ENCODE measurements at places on chromosomes 4 and X.

DNA sequence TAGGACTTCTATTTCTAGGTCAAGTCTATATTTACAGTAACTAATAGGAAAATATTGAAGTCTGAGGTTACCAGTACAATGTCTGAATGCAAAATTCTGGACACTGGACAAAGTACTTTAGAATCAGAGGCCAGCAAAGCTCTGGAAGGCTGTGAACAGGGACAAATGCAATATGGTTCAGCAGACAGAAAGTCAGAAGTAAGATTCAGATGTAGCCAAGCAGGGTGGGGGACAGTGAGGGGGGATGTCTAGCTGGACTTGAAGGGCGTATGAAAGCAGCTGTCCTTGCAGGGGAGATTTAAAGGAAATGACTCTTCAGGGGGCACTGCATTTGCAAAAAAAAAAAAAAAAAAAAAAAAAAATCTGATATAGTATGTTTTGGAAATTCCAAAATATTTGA lies 2.9 kb downstream of the SORBS2 start:
- DNase-seq: no peak

DNA sequence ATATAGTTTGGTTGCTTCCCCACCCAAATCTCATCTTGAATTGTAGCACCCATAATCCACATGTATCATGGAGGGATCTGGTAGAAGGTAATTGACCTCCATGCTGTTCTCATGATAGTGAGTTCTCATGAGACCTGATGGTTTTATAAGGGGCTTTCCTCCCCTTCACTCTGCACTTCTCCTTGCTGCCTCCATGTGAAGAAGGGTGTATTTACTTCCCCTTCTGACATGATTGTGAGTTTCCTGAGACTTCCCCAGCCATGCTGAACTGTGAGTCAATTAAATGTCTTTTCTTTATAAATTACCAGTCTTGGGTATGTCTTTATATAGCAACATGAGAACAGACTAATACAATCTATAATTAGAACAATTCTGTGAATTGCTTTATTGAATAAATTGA lies 11.9 kb upstream of the DCAF4L1 start:
- DNase-seq: no peak

DNA sequence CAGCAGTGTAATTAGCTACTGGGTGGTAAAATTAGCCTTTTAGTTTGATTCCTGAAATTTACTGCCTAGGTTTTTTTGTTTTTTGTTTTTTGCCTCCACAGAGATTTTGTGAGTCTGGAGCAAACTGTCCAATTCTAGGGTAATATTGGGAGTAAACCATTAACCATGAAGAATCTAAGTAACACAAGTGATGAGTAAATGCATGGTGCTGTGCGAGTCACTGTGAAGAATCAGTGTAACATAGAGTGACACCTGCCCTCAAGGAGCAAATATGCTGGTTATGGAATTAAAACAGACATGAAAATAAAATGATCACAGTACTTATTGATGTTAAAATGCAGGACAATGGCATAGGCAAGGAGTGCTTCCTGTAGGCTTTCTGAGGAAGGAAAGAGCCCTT lies 60.1 kb downstream of the LRP2BP start:
- DNase-seq: no peak

DNA sequence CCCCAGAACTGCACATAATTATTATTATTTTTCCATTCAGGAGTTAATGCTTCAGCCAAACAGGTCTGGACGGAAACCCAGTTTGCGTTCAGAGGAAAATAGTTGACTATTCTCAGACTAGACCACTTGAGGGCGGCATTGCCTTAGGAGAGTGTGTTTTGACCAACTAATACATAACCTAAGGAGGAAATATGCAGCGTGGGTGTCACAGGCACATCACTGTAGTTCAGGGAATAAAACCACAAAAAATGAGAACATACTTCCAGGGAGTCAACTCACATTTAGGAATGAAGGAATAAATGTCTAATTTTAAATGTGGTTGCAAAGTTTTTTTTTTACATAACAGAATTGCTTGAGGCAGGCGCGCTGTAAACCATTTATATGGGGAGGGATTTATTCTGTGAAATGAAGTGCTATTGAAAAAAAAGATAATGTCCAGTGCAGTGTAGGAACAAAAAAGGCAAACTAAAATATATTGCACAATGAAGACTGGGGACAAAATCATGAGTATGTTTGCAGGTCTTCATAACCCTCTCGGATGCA lies 93.3 kb downstream of the SYNPO2 start:
- DNase-seq: no peak

DNA sequence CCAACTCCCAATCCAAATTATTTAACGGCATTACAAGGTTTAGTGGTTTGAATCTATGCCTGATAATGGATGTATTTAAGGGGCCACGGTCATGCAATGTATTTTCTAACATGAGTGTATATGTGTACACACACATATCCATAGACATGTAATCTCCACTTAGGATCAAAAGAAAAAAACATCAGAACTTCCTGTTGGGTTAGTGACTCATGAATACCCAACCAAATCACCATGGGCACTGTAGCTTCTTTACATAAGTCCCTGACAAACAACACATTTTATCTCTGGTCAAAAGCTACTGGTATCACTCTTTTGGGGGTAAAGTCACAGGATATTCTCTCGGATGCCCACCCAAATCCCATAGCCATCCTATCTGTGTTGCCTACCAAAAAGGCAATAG lies 36.5 kb upstream of the TFDP3 start:
- no peak for DNase-seq

GRCh38 chrX:133859860-133860259 lies 125.5 kb downstream of the GPC3 start:
- no peak for DNase-seq

GRCh38 chrX:24242649-24243175 lies 71.2 kb downstream of the SUPT20HL2 start:
- DNase-seq: no peak

GRCh38 chr4:8195841-8196458 lies 3.1 kb upstream of the SH3TC1 start:
- no peak for DNase-seq

DNA sequence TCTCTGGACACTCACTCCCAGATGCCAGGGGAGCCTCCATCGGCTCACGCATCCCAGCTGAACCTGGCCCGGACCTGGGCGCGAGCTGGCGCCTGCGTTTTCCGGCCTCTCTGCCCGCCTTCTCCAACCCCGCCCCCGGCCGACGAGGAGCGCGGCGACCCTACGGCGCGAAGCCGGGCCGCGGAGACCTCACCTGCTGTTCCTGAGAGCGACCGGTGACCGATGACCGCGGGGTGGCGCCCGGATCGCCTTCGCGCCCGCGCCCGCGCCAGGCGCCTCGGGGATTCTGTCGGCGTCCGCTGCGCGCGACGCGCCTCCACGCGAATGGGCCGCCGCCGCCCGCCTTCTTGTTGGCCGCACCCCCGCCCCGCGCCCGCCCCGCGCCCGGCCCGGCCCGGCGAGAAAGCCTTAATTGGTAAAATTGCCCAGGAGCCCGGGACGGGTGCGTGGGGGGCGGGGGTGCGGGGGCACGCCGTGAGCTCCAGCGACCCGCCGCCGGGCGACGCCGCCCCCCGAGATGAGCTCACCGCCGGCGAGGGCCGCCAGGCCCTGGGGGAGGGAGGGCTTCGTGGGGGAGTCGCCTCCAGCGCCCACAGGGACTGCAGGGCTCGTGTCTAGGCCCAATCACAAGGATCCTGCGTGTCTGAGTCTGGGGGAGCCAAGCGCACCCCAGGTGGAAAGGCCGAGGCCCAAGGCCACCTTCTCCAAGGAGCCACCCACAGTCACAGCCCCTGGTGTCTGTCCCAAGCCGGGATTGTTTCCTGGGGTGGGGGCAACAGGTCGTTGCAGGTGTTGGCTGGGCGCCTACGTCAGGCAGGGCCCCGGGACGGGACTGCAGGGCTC lies at the start of gene FLNA:
TSS of gene FLNA (minus strand) at position 322 of the 843 bp plus-strand sequence. CDS start 3,389 bp downstream, outside the sequence.
- DNase-seq: no peak

DNA sequence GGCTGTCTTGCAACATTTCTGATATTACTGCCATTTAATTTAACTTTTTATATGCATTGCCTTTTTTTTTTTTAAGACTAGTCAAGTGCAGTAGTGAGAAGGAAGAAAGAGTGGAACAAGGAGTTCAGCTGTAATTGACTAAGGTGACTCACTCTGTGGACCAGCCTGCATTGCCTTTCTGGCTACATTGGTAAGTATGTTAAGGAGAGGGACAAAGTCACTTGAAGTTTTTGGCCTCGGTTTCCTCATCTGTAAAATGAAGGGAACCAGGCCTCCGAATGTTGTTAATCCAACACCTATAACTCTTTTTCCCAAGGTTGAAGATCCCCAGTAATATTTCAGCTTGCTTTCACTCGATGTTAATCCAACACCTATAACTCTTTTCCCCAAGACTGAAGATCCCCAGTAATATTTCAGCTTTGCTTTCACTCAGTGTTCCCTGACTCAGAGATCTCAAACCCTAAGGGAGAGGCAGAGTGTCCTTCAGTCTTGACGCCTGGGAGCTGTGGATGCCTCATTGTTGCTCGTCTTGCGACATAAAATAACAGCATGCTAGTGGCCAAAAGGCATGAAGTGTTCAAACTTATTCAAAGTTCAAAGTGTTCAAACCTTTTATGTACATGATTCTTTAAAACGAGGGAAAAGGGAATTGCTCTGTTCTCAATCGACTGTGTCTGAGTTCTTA lies 102.0 kb downstream of the SORBS2 start:
- DNase-seq: no peak

DNA sequence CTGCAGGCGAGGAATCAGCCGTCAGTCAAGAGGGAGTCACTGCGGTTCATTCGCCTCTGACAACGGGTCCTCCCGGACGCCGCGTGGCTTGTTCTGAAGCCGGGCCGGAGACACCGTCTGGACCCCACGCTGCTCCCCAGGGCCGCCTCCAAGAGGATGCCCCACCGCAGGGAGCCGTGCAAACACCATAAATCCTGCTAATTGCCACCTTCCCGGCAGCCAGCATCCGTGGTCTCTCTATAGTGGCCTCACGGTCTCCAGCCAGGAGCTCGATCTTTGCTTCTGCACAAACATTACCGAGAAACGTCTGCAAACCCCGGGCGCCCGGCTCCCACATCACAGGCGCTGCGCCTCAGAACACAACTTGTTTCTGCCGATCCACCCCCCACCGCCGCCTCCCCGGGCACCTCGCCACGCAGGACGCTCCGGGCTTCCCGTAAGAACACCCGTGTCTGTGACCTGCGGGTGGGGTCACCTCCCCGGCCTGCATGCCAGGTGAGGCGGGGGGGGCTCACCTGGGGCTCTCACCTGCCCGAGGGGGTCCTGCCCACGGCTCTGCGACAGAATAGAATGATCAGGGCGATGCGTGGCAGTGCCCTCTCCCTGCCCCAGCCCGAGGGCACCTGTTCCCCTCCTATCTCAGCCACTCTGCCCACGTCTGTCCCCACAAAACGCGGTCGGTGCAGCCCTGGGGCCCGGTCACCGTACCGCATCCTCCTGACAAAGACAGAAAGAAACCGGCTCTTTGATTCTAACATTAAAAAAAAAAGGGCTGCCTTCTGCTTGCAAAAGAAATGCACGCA lies 32.4 kb upstream of the PPP2R3B start:
- no peak for DNase-seq

GRCh38 chr4:16900325-16900724 lies 1.9 kb upstream of the LDB2 start:
- no peak for DNase-seq

- no peak for DNase-seq
These were observed 27.3 kb upstream of the GPRASP2 start for GRCh38 chrX:102684772-102685520.

GRCh38 chrX:49878128-49878833 lies 1.0 kb upstream of the USP27X start:
- DNase-seq: no peak

GRCh38 chr4:163331629-163332376 lies 593 bp downstream of the NPY1R start:
- DNase-seq: no peak

GRCh38 chrX:79081895-79082512 lies 62.5 kb upstream of the GPR174 start:
- DNase-seq: no peak

GRCh38 chrX:154028502-154029184 lies 8.9 kb upstream of the IRAK1 start:
- DNase-seq: no peak

DNA sequence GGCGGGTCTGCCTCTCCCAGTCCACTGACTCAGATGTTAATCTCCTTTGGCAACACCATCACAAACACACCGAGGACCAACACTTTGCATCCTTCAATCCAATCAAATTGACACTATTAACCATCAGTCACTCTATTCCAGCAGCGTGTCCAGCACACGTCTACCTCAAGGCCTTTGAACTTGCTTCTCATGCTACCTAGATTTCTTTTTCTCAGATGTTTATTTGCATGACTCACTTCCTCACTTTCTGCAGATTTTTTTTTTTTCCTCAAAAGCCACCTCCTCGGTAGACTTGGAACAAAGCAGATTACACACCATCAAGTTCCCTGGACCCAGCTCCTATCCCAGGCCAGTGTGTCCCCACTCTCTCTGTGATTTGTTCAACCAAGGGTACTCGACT lies 49.5 kb downstream of the SUPT20HL2 start:
- no peak for DNase-seq

Data from activated gamma-delta T cell (primary cell).